Activated CD8-positive, alpha-beta T cell treated with anti-CD3 and anti-CD28 coated beads, Interleukin-2, amount 10 ng/mL, durations not matched to agents 7 days and 5 days (primary cell): ENCODE measurements at places on chromosomes 2 and 18. TPM values are rescaled to one million over a fixed set of nuclear protein-coding genes. Genes with fewer than 3 reads are reported as not detected.

DNA sequence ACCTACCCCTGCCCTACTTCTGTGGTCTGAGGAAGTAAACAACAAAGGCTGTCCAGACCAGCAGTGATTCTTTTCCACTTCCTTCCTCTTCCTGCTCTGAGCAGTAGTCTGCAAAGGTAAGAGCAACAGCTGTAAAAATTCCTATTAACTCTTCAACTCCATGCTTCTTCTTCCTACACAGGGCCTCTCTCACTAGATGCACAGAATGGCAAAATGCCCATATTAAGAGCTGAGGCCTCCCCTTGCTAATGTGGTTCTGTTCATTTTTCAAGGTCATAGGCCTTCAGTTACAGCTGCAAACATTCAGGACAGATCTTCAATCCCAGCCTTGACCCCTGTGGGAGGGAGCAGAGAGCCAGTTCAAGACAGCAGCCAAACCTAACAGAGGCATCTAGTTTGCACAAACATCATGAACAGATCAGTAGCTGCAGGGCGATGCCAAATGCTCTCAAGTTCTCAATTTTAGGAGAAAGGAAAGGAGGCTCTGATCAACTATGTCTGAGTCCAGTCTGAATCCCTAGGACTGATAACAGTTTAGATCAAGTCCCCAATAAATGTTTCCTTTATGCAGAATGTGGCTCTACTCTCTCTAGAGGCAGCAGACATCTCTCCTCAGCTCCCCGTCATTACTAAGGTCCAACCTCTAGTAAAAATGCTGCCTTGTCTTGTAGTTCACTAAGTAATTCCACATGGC, 20.9 kb downstream of the SLC40A1 start:
- no peak overlapping the region for H3K4me3 ChIP-seq
- peaks cover 3% of the 10 kb centered on the region for H3K27me3 ChIP-seq
- no peaks in the 10 kb centered on the region for H3K36me3 ChIP-seq
- H3K27ac ChIP-seq = no peak overlapping the region

GRCh38 chr18:48036226-48036625, 105.8 kb upstream of the SMAD2 start:
- no peaks in the 10 kb centered on the region for H3K36me3 ChIP-seq
- H3K27ac ChIP-seq = no peak overlapping the region
- no peak for DNase-seq
- H3K4me1 ChIP-seq = no peaks in the 10 kb centered on the region
- no peaks in the 10 kb centered on the region for H3K27me3 ChIP-seq

GRCh38 chr2:226358688-226359087, 440.9 kb downstream of the IRS1 start:
- H3K36me3 ChIP-seq = no peaks in the 10 kb centered on the region
- H3K4me1 ChIP-seq = no peaks in the 10 kb centered on the region
- no peak for DNase-seq
- H3K27me3 ChIP-seq = peaks cover 5% of the 10 kb centered on the region
- H3K4me3 ChIP-seq = no peak overlapping the region

GRCh38 chr2:60867848-60868247, 13.5 kb upstream of the REL start:
- peaks cover 25% of the 10 kb centered on the region for H3K4me1 ChIP-seq
- H3K27me3 ChIP-seq = no peaks in the 10 kb centered on the region
- peaks cover 29% of the 10 kb centered on the region for H3K36me3 ChIP-seq
- H3K4me3 ChIP-seq = peak overlapping the region; percentile 42

CRYGD gene
- not detected for total RNA-seq

PLA2R1 gene
- total RNA-seq = not detected

DNA sequence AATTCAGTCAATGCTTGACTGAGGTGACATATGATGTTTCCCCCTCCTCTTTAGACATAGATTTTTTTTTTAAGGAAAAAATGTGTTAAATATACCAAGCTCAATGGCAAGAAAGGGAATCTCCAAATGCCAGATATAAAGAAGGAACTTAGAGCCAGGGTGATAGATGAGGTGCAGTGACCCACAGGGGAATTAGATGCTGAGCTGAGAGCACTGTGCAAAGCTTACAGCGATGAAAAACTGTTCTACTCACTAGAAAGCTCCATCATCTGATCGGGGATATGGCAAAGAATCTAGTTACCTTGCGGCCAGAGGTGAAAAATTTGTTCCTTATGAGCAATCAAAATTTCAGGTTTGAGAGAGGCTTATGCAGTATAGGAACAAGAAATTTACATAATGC, 150.9 kb upstream of the ZFP36L2 start:
- no peak overlapping the region for H3K4me3 ChIP-seq
- peaks cover 20% of the 10 kb centered on the region for H3K36me3 ChIP-seq
- no peaks in the 10 kb centered on the region for H3K27me3 ChIP-seq
- DNase-seq = no peak

DNA sequence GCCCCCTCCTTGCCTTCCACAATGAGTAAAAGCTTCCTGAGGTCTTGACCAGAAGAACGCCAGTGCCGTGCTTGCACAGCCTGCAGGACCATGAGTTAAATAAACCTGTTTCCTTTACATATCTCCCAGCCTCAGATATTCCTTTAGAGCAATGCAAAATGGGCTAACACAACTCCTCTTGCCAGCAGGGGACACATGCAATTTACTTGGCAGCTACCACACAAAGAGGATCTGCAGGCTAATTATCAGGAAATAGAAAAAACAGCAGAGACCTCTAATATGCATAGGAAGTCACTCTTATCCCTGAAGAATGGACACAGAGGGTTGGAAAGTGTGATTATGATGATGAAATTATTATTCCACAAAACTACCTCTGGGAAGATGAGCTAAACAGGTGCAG, 114.0 kb downstream of the PIEZO2 start:
- H3K36me3 ChIP-seq = no peaks in the 10 kb centered on the region
- H3K4me1 ChIP-seq = no peaks in the 10 kb centered on the region
- peaks cover 2% of the 10 kb centered on the region for H3K27me3 ChIP-seq
- H3K4me3 ChIP-seq = no peak overlapping the region
- H3K27ac ChIP-seq = no peak overlapping the region
- DNase-seq = no peak

TRPM8 gene
- total RNA-seq = not detected

GRCh38 chr2:60368456-60368855, 185.0 kb downstream of the BCL11A start:
- no peak overlapping the region for H3K4me3 ChIP-seq
- no peak overlapping the region for H3K27ac ChIP-seq
- no peak for DNase-seq
- H3K27me3 ChIP-seq = peaks cover 13% of the 10 kb centered on the region

- H3K27me3 ChIP-seq = no peaks in the 10 kb centered on the region
- peaks cover 45% of the 10 kb centered on the region for H3K36me3 ChIP-seq
- DNase-seq = no peak
Observed at GRCh38 chr2:9508931-9509330, 34.6 kb downstream of the IAH1 start.

DNA sequence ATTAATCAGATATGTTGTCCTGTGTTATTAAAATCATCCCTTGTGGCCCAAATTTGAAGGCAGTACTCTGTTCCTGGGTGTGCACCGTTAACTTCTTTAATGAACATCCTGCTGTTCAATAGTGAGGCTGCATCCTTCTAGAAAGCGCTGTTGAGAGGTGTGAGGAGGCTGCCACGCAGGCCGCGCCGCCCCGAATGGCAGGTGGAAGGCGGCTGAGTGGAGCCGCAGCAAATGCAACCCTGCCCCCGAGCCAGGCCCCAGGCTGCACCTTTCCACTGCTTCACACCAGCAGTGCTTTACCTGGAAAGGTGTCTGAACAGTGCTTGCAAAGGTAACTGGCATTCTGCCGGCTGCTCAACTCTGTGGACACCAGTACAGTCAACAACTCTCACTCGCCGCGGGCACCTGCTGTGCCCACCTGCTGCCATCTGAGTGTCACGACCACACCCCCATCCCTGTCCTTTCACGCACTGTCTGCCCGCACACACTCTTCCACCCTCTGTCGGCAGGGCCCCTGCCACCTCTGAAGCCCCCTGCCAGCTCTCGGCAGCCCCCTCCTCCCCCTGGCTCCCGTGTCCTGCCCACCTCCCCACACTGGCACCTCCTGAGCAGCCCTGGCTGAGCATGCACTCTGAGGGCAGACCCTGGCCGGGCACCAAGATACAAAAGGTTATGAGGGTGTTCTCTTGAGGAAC, 70.9 kb downstream of the ODC1 start:
- peaks cover 9% of the 10 kb centered on the region for H3K36me3 ChIP-seq
- no peaks in the 10 kb centered on the region for H3K27me3 ChIP-seq
- no peak overlapping the region for H3K4me3 ChIP-seq
- H3K4me1 ChIP-seq = peaks cover 64% of the 10 kb centered on the region

- H3K4me3 ChIP-seq = no peak overlapping the region
- no peaks in the 10 kb centered on the region for H3K36me3 ChIP-seq
- no peaks in the 10 kb centered on the region for H3K27me3 ChIP-seq
- no peak overlapping the region for H3K27ac ChIP-seq
- no peak for DNase-seq
Observed at GRCh38 chr2:164429354-164429753, 191.9 kb downstream of the GRB14 start.

NPPC gene
- total RNA-seq = 1.4 TPM

- DNase-seq = no peak
- peak overlapping the region; percentile 79 for H3K27ac ChIP-seq
- H3K4me3 ChIP-seq = peak overlapping the region; percentile 60
- H3K4me1 ChIP-seq = peaks cover 69% of the 10 kb centered on the region
Observed at GRCh38 chr18:13265008-13265910, 46.7 kb downstream of the LDLRAD4 start.

DNA sequence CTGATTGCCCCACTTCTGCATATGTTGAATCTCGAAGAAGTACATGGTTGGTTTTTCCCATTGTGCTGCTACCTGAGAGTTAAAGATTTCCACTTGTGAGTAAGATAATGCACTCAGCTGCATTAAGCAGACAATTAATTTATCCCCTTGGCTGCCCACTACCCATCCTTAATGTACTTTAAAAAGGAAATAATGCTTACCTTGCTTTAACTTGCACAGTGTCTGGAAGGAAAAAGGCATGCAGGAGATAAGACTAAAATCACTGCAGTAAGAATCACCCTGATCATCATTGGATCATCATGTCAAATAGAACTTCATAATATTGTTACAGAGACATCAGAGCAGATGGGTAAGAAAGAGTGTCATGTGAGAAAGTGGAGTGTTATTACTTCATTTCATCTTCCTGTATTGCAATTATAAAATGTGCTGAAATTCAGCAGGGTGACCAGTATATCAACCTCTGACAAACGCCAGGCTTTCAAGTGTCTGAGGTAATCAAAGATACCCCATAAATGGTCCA, 207.3 kb upstream of the PIK3C3 start:
- no peaks in the 10 kb centered on the region for H3K36me3 ChIP-seq
- no peak for DNase-seq
- no peaks in the 10 kb centered on the region for H3K4me1 ChIP-seq
- no peaks in the 10 kb centered on the region for H3K27me3 ChIP-seq
- H3K27ac ChIP-seq = no peak overlapping the region

KCTD1 gene
- 3.0 TPM for total RNA-seq

GRCh38 chr2:157443795-157444640, at the start of gene CYTIP:
CYTIP (minus strand) TSS chr2:157444089; CDS start chr2:157444020, 69 bp downstream.
- peak; percentile 87 for DNase-seq
- no peaks in the 10 kb centered on the region for H3K27me3 ChIP-seq
- H3K4me3 ChIP-seq = peak within 1 kb of the TSS; percentile 94
- H3K36me3 ChIP-seq = peaks cover 46% of the 10 kb centered on the region

PSMD14 gene
- total RNA-seq = 68.3 TPM

C1QL2 gene
- total RNA-seq = not detected

GRCh38 chr2:155377931-155378444, 679.5 kb downstream of the KCNJ3 start:
- no peak for DNase-seq
- H3K27me3 ChIP-seq = no peaks in the 10 kb centered on the region
- no peak overlapping the region for H3K4me3 ChIP-seq
- no peak overlapping the region for H3K27ac ChIP-seq
- no peaks in the 10 kb centered on the region for H3K36me3 ChIP-seq

- H3K4me3 ChIP-seq = no peak overlapping the region
- H3K27me3 ChIP-seq = no peaks in the 10 kb centered on the region
- no peak for DNase-seq
- H3K27ac ChIP-seq = no peak overlapping the region
- peaks cover 5% of the 10 kb centered on the region for H3K36me3 ChIP-seq
Observed at GRCh38 chr2:101175991-101176390, 24.8 kb upstream of the TBC1D8 start.

- no peak for DNase-seq
- H3K36me3 ChIP-seq = no peaks in the 10 kb centered on the region
- H3K4me3 ChIP-seq = no peak overlapping the region
- H3K4me1 ChIP-seq = no peaks in the 10 kb centered on the region
- H3K27ac ChIP-seq = no peak overlapping the region
- no peaks in the 10 kb centered on the region for H3K27me3 ChIP-seq
Observed at GRCh38 chr18:29157057-29157780, 980.3 kb upstream of the CDH2 start.

DNA sequence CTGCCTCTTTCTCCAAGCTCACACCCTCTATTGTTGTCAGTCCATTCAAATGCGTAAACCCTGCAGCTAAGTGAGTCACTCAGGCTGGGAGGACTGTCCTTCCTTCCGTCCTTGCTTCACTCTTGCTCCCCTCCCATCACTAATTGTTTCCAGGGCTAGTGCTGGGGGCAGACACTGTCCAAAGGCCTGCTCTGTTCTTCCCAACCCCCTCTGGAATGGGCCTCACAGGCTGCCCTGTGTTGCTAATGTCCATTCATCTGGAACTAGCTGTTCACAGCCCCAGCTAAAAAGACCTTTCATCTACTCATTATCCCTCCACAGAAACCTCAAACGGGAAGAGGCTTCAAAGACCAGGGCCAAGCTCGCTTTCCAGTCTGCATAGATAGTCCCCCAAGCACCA, 31.9 kb upstream of the NRP2 start:
- H3K36me3 ChIP-seq = no peaks in the 10 kb centered on the region
- no peak for DNase-seq
- H3K4me1 ChIP-seq = no peaks in the 10 kb centered on the region
- H3K27ac ChIP-seq = no peak overlapping the region

- H3K4me3 ChIP-seq = no peak overlapping the region
- no peak for DNase-seq
- H3K36me3 ChIP-seq = peaks cover 7% of the 10 kb centered on the region
Observed at GRCh38 chr2:239346676-239347075, 54.1 kb downstream of the HDAC4 start.

- H3K27ac ChIP-seq = no peak overlapping the region
- no peak for DNase-seq
- H3K27me3 ChIP-seq = no peaks in the 10 kb centered on the region
- H3K4me1 ChIP-seq = no peaks in the 10 kb centered on the region
Observed at GRCh38 chr2:147917161-147917560, 72.3 kb downstream of the ACVR2A start.

IL1RN gene
- total RNA-seq = 0.31 TPM

SRD5A2 gene
- not detected for total RNA-seq

SLC5A7 gene
- total RNA-seq = not detected

GPR35 gene
- total RNA-seq = 21.6 TPM

R3HDM1 gene
- 53.9 TPM for total RNA-seq
